ENCODE measurements at places on chromosomes 12 and 14. TPM values are rescaled to one million over a fixed set of nuclear protein-coding genes. Genes with fewer than 3 reads are reported as not detected.

DNA sequence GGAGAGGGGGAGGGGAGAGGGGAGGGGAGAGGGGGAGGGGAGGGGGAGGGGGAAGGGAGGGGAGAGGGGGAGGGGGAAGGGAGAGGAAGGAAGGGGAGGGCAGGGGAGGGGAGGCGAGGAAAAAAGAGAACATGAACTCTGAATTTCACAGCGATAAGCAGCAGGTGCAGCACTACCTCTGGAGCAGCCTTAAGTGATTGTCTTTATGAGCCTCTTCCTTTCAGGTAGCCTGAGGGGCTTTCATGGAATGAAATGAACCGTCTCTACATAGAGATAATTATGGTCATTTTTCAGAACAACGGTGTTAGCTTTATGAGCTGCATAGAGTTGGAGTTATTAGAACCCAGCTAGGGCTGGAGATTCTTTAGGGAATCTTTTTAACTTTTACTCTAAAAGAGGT lies 18.1 kb upstream of the PTCSC3 start:
- H3K27ac ChIP-seq = no peak overlapping the region
- H3K36me3 ChIP-seq = no peaks in the 10 kb centered on the region
- H3K27me3 ChIP-seq = no peaks in the 10 kb centered on the region
- no peak for DNase-seq

- H3K4me3 ChIP-seq = no peak overlapping the region
- H3K4me1 ChIP-seq = no peaks in the 10 kb centered on the region
- DNase-seq = no peak
Measured at GRCh38 chr14:74418031-74418430, 8.0 kb downstream of the SYNDIG1L start.

GRCh38 chr12:50017641-50018040 lies 7.7 kb downstream of the RACGAP1 start:
- no peak for DNase-seq
- no peak overlapping the region for H3K27ac ChIP-seq
- no peak overlapping the region for H3K4me3 ChIP-seq
- peaks cover 2% of the 10 kb centered on the region for H3K4me1 ChIP-seq

- H3K4me3 ChIP-seq = no peak overlapping the region
- no peak overlapping the region for H3K27ac ChIP-seq
- no peaks in the 10 kb centered on the region for H3K36me3 ChIP-seq
- DNase-seq = no peak
- H3K4me1 ChIP-seq = no peaks in the 10 kb centered on the region
Measured at GRCh38 chr12:43501703-43502102, 50.3 kb downstream of the ADAMTS20 start.

GRCh38 chr14:80942191-80942600 lies 658 bp upstream of the CEP128 start:
- peak; percentile 43 for DNase-seq
- H3K4me3 ChIP-seq = peak overlapping the region; percentile 86
- no peaks in the 10 kb centered on the region for H3K27me3 ChIP-seq
- peaks cover 3% of the 10 kb centered on the region for H3K36me3 ChIP-seq
- H3K4me1 ChIP-seq = peaks cover 45% of the 10 kb centered on the region

DNA sequence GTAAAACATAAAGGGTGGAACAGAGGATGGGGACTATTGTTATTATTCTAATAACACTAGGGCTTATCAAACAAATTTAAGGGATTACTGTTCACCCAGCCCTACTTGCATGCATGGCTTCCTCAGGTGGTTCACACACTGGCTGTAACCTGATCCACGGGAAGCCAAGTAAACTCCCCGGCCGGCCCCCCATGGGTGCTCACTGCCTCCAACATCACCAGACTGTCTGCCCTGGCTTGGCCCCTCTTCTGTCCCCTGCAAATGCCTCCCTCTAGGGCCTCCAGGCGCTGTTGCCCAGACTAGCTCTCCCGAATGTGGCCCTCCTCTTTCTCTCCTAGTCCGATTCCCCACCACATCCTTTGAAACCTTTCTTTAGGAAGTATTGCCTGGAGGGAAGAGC lies 18.6 kb downstream of the FAIM2 start:
- no peak overlapping the region for H3K27ac ChIP-seq
- no peak for DNase-seq
- H3K4me1 ChIP-seq = no peaks in the 10 kb centered on the region
- no peaks in the 10 kb centered on the region for H3K27me3 ChIP-seq

DNA sequence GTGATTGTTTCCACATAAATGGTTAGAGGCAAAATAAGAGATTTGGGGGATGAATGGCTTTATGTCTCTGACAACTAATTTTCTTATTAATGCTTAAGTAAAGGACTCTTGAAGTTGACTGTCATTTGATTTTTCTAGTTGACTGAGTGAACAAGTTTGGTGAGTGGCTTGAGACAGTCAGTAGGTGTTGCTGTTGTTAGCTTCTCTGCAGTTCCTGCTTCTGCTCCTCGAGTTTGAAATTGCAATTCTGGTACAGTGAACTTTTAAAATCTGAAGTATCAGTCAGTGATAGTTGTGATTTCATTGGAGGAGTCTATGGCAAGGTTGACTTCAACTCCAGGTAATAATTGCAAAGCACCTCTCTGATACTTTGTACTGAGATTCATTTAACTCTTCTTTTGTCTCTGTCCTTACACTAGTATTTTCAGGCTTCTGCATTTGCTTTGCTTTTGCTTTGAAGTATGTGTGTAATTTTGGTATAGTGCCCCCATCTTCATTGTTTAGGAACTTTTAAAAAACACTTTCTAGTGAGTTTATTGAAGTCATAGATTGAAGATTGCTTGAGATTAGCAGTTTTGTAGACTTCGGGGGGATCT lies 415.5 kb downstream of the PCNX1 start:
- H3K36me3 ChIP-seq = no peaks in the 10 kb centered on the region
- peak; percentile 8 for DNase-seq
- no peak overlapping the region for H3K27ac ChIP-seq
- H3K27me3 ChIP-seq = no peaks in the 10 kb centered on the region

- peaks cover 4% of the 10 kb centered on the region for H3K36me3 ChIP-seq
- peak overlapping the region; percentile 14 for H3K4me3 ChIP-seq
- no peaks in the 10 kb centered on the region for H3K27me3 ChIP-seq
- DNase-seq = peak; percentile 89
- H3K27ac ChIP-seq = peak overlapping the region; percentile 54
Measured at GRCh38 chr14:95519699-95520098, 3.2 kb upstream of the SYNE3 start.

GRCh38 chr12:82880442-82880901 lies 193.8 kb downstream of the TMTC2 start:
- H3K4me3 ChIP-seq = no peak overlapping the region
- no peak for DNase-seq
- H3K27me3 ChIP-seq = no peaks in the 10 kb centered on the region
- H3K4me1 ChIP-seq = no peaks in the 10 kb centered on the region

GRCh38 chr12:12979126-12979525 lies 20.9 kb downstream of the HEBP1 start:
- H3K27ac ChIP-seq = no peak overlapping the region
- no peak for DNase-seq
- H3K27me3 ChIP-seq = no peaks in the 10 kb centered on the region
- H3K4me1 ChIP-seq = no peaks in the 10 kb centered on the region
- H3K36me3 ChIP-seq = peaks cover 22% of the 10 kb centered on the region

- DNase-seq = no peak
- no peaks in the 10 kb centered on the region for H3K4me1 ChIP-seq
- H3K27ac ChIP-seq = no peak overlapping the region
Measured at GRCh38 chr12:82470906-82471512, 112.7 kb downstream of the METTL25 start.

GRCh38 chr12:109382031-109382430 lies 34.3 kb downstream of the MYO1H start:
- no peaks in the 10 kb centered on the region for H3K4me1 ChIP-seq
- no peak overlapping the region for H3K4me3 ChIP-seq
- H3K27me3 ChIP-seq = peaks cover 18% of the 10 kb centered on the region

GRCh38 chr12:113955109-113955970 lies 10.8 kb downstream of the RBM19 start:
- no peak for DNase-seq
- no peak overlapping the region for H3K4me3 ChIP-seq
- no peak overlapping the region for H3K27ac ChIP-seq
- no peaks in the 10 kb centered on the region for H3K27me3 ChIP-seq
- peaks cover 1% of the 10 kb centered on the region for H3K4me1 ChIP-seq
- H3K36me3 ChIP-seq = peaks cover 61% of the 10 kb centered on the region

DNA sequence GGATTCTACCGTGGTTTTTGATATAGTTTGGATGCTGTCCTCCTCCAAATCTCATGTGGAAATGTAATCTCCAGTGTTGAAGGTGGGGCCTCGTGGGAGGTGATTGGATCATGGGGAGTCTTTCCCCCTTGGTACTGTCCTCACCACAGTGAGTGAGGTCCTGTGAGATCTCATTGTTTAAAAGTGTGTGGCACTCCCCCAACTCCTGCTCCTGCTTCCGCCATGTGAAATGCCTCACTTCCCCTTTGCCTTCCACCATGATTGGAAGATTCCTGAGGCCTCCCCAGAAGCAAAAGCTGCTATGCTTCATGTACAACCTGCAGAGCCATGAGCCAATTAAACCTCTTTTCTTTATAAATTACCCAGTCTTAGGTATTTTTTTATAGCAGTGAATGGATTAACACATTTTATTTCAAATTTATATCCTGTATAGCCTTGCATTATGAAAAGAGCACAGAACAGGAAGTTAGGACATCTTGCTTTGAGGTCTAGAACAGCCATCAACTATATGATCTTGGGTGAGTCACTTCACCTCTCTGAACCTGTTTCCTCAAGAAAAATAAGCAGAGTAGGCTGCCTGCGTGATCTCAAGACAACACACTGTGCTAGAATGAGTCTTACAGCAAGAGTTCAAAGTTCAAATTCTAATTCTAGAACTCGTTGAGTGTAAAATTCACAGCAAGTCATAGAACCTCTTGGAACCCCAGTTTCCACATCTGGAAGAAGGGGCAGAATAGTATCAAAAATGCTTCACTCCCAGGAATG lies 160.9 kb upstream of the EEA1 start:
- peak; percentile 64 for DNase-seq
- H3K36me3 ChIP-seq = no peaks in the 10 kb centered on the region
- peaks cover 13% of the 10 kb centered on the region for H3K4me1 ChIP-seq
- H3K27me3 ChIP-seq = no peaks in the 10 kb centered on the region
- no peak overlapping the region for H3K4me3 ChIP-seq
- H3K27ac ChIP-seq = peak overlapping the region; percentile 68

DNA sequence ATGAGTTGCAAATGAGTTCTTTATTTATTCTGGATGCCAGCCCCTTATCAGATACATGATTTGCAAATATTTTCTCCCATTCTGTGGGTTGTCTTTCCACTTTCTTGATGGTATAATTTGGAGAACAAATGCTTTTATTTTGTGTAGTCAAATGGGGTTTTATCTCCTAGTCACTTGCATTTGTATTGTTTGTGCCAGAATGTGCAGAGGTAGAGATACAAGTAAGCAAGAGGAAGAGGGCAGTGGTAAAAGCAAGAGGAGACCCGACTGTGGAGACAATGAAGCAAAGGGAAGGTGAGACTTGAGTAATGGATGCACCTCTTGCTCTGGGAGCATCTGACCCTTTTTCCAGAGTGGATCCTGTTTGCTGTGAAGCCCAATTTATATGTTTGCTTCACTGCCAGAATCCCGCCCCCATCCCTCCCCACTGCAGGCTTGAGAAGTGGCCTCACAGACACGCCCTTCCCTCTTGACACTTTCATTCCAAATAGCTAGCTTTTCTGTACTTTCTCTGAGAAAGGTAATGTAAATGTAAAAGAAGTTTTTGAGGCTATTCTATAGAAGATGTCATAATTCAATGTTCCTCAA lies 786 bp upstream of the PFKM start:
- H3K4me1 ChIP-seq = peaks cover 19% of the 10 kb centered on the region
- H3K27me3 ChIP-seq = no peaks in the 10 kb centered on the region
- DNase-seq = no peak
- H3K4me3 ChIP-seq = peak overlapping the region; percentile 93
- peaks cover 4% of the 10 kb centered on the region for H3K36me3 ChIP-seq

- H3K27me3 ChIP-seq = no peaks in the 10 kb centered on the region
- H3K27ac ChIP-seq = no peak overlapping the region
- no peaks in the 10 kb centered on the region for H3K4me1 ChIP-seq
- H3K4me3 ChIP-seq = no peak overlapping the region
- no peak for DNase-seq
Measured at GRCh38 chr12:26056335-26056734, 68.5 kb downstream of the BHLHE41 start.

- no peaks in the 10 kb centered on the region for H3K27me3 ChIP-seq
- DNase-seq = no peak
- no peaks in the 10 kb centered on the region for H3K36me3 ChIP-seq
- H3K4me3 ChIP-seq = no peak overlapping the region
- H3K4me1 ChIP-seq = no peaks in the 10 kb centered on the region
- no peak overlapping the region for H3K27ac ChIP-seq
Measured at GRCh38 chr12:109822951-109823411, 10.2 kb downstream of the TRPV4 start.

- no peak overlapping the region for H3K4me3 ChIP-seq
- no peaks in the 10 kb centered on the region for H3K36me3 ChIP-seq
- no peak overlapping the region for H3K27ac ChIP-seq
- no peaks in the 10 kb centered on the region for H3K4me1 ChIP-seq
- H3K27me3 ChIP-seq = no peaks in the 10 kb centered on the region
Measured at GRCh38 chr14:100880271-100881101, 23.0 kb downstream of the RTL1 start.

GRCh38 chr12:64181430-64182291 lies 40.4 kb downstream of the KICS2 start:
- H3K27ac ChIP-seq = no peak overlapping the region
- no peaks in the 10 kb centered on the region for H3K4me1 ChIP-seq
- H3K36me3 ChIP-seq = peaks cover 6% of the 10 kb centered on the region
- DNase-seq = no peak
- no peak overlapping the region for H3K4me3 ChIP-seq
- no peaks in the 10 kb centered on the region for H3K27me3 ChIP-seq

- H3K27ac ChIP-seq = no peak overlapping the region
- H3K4me3 ChIP-seq = no peak overlapping the region
- no peaks in the 10 kb centered on the region for H3K36me3 ChIP-seq
- no peaks in the 10 kb centered on the region for H3K4me1 ChIP-seq
- no peak for DNase-seq
Measured at GRCh38 chr12:102685172-102685571, 204.8 kb upstream of the IGF1 start.

GRCh38 chr12:132779781-132780353 lies 18.2 kb upstream of the ANKLE2 start:
- peaks cover 35% of the 10 kb centered on the region for H3K36me3 ChIP-seq
- no peaks in the 10 kb centered on the region for H3K27me3 ChIP-seq
- H3K27ac ChIP-seq = no peak overlapping the region
- no peak for DNase-seq
- peaks cover 3% of the 10 kb centered on the region for H3K4me1 ChIP-seq

DNA sequence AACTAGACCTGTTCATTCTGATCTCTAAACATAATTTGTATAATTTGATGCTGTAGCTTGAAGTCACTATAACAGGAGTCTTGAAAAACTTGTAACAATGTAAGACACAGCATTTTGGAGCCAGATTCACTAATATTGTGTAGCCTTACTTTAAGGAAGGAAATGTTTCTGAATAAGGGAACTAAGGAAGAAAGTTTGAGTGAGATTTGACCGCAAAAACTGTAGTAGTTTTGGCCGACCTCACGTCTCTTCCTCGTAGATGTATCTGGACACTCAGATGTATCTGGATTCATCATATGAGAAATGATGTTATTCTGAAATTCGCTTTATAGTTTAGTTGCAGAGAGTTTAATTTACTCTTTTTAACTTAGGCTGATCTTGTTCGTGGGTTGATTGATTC lies 13.9 kb upstream of the DNAH10 start:
- H3K27ac ChIP-seq = no peak overlapping the region
- H3K27me3 ChIP-seq = no peaks in the 10 kb centered on the region
- H3K4me1 ChIP-seq = peaks cover 13% of the 10 kb centered on the region
- DNase-seq = no peak
- H3K4me3 ChIP-seq = no peak overlapping the region

Gene KCNA5
- total RNA-seq = not detected

Gene LAG3
- total RNA-seq = 25.1 TPM

Gene CLEC1B
- total RNA-seq = not detected

Gene RAB15
- 2.4 TPM for total RNA-seq

Gene KRT8
- total RNA-seq = 0.40 TPM

Gene SNAPC1
- total RNA-seq = 9.2 TPM

Gene TAS2R8
- total RNA-seq = not detected

Gene VRTN
- total RNA-seq = not detected
